ENCODE measurements at places on chromosomes 12 and 14.

- no peaks in the 10 kb centered on the region for H3K27me3 ChIP-seq
- peaks cover 58% of the 10 kb centered on the region for H3K4me1 ChIP-seq
- DNase-seq = no peak
- H3K36me3 ChIP-seq = peaks cover 3% of the 10 kb centered on the region
- H3K4me3 ChIP-seq = peak overlapping the region; percentile 8
- no peak overlapping the region for H3K27ac ChIP-seq
These were observed 24.4 kb upstream of the TC2N start for GRCh38 chr14:91891721-91892220.

GRCh38 chr12:20646239-20646827 lies 48.8 kb upstream of the SLCO1C1 start:
- no peak for DNase-seq
- no peak overlapping the region for H3K27ac ChIP-seq
- H3K4me3 ChIP-seq = no peak overlapping the region
- no peaks in the 10 kb centered on the region for H3K27me3 ChIP-seq
- H3K4me1 ChIP-seq = no peaks in the 10 kb centered on the region

- H3K36me3 ChIP-seq = no peaks in the 10 kb centered on the region
- H3K4me3 ChIP-seq = no peak overlapping the region
- no peaks in the 10 kb centered on the region for H3K4me1 ChIP-seq
- DNase-seq = no peak
These were observed 222.7 kb downstream of the ERC1 start for GRCh38 chr12:1213618-1214205.

DNA sequence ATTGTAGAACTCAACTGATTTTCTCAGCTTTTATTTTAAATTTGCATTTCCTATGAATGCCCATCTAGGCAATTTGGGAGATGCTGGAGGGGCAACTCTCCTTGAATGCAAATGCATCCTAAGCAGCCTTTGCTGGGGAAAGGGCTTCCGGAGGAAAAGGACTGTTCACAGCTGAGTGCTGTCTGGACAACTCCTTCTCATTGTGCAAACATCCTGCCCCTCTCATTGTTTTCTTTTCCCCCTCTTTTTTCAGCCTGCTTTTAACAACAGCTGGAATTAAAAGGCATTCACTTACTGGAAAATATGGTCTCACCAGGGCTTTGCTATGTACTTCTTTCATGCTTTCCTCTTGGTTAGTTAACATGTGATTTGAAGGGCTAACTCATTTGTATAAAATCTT lies 397.8 kb downstream of the FUT8 start:
- no peaks in the 10 kb centered on the region for H3K27me3 ChIP-seq
- no peaks in the 10 kb centered on the region for H3K36me3 ChIP-seq
- no peak for DNase-seq
- H3K27ac ChIP-seq = no peak overlapping the region
- no peak overlapping the region for H3K4me3 ChIP-seq

DNA sequence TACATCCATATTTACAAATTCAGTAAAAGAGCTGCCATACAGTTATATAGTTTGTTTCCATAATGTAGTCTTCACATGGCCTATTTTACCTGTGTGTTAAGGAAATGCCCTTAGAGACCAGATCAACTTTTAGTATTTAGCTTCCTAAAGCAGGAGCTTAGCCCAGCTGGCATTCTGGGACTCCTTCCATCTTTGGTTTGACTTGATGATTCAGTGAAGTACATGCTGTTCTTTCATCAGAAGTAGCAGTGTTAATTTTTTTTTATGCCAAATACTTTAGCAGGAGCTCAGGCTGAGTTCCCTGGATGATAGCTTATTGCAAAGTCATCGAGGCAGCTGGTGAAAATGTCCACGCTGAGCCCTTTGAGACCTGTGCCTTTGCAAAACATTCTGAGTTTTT lies 101.0 kb downstream of the FOXG1 start:
- no peaks in the 10 kb centered on the region for H3K27me3 ChIP-seq
- no peaks in the 10 kb centered on the region for H3K36me3 ChIP-seq
- H3K27ac ChIP-seq = no peak overlapping the region
- no peaks in the 10 kb centered on the region for H3K4me1 ChIP-seq
- H3K4me3 ChIP-seq = no peak overlapping the region

DNA sequence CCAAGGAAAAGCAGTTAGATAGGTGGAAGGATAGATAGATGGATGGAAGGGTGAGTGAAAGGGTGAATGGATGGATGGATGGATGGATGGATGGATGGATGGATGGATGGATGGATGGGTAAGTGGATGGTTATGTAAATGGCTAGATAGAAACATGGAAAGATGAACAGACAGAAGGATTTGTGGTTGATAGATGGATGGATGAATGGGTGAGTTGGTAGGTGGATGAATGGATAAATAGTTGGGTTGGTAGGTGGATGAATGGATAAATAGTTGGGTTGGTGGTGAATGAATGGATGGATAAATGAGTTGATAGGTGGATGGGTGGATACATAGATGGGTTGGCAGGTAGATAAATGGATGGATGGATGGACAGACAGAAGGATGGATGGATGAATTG lies 30.3 kb upstream of the FAM222A start:
- H3K27ac ChIP-seq = no peak overlapping the region
- H3K4me1 ChIP-seq = no peaks in the 10 kb centered on the region
- H3K36me3 ChIP-seq = no peaks in the 10 kb centered on the region
- no peak for DNase-seq
- H3K27me3 ChIP-seq = no peaks in the 10 kb centered on the region

- DNase-seq = no peak
- no peaks in the 10 kb centered on the region for H3K36me3 ChIP-seq
- no peaks in the 10 kb centered on the region for H3K4me1 ChIP-seq
- no peak overlapping the region for H3K27ac ChIP-seq
These were observed 94.2 kb upstream of the FGD4 start for GRCh38 chr12:32305163-32305562.

DNA sequence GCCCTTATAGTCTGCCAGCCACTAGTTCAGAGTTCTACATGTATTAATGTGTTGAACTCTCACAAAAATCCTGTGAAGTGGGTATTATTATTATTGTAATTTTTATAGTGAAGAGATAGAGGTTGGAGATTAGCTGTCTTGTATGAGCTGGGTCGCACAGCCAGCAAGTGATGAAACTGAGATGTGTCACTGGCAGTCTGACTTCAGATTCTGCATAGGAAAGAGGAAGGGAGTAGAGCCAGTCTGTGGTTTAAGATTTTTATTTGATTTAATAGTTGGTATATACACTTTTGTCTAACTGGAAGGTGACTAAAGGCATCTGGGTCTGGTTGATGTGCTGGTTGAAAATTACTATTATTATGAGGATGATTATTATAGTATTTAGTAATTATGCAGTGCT lies 5.8 kb upstream of the FRS2 start:
- no peak for DNase-seq
- H3K27me3 ChIP-seq = peaks cover 6% of the 10 kb centered on the region
- H3K4me1 ChIP-seq = no peaks in the 10 kb centered on the region
- H3K36me3 ChIP-seq = peaks cover 6% of the 10 kb centered on the region

DNA sequence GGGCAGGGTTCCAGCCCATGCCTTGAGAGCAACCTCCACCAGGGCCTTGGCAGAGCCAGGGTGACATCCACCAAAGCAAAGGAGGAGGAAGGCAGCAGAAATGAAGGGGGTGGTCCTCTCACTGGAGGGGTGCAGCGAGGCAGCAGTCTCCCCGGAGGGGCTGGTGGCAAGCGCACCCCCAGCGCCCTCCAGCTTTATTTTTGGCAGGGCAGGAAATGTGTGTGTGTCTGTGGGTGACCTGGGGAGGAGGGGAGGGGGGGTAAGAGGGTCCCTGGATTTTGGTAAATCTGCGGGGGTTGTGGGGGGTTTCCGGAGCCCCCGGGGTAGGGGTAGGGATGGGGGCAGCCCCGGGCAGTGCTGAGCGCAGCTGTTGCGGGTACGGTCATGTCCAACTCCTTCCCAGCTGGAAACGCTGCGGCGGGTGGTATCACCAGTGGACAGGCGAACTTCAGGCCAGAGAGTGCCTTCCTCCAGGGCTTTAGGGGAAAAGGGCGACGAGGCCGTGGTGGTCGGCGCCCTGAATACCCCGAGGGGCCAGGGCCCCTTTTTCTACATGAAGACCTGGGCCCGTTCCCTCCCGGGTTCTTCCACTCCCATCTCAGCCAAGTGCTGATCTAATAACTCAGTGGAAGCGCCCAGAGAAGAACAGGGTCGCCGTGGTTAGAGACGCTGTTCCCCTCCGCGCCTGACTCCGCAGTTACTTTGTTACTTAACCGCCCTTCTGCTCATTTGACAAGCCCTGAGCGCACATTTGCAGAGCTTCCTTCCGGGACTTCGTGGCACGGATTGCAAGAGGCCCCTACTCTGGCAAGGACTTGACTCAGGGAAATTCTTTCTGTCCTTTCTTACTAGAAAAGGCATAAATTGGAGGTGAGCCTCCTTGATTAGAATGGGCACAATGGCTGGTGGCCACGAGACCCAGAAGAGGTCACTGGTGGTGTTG lies 55.2 kb downstream of the FOS start:
- H3K27me3 ChIP-seq = peaks cover 8% of the 10 kb centered on the region
- H3K4me1 ChIP-seq = peaks cover 13% of the 10 kb centered on the region
- H3K4me3 ChIP-seq = peak overlapping the region; percentile 84
- H3K27ac ChIP-seq = peak overlapping the region; percentile 96

- no peak for DNase-seq
- no peaks in the 10 kb centered on the region for H3K27me3 ChIP-seq
- H3K4me1 ChIP-seq = no peaks in the 10 kb centered on the region
- H3K36me3 ChIP-seq = no peaks in the 10 kb centered on the region
These were observed 196.3 kb downstream of the PAX9 start for GRCh38 chr14:36857842-36858445.

DNA sequence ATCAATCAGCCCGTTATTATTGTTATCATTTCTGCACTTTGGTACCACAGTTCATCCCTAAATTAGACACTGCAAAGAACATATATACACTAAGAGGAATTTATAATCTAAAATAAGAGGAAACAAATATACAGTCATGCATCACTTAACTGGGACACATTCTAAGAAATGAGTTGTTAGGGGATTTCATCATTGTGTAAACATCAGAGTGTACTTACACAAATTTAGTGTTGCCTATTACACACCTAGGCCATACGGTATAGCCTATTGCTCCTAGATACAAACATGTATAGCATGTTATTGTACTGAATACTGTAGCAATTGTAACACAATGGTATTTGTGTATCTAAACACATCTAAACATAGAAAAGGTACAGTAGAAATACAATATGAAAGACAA lies 190.5 kb downstream of the BMP4 start:
- no peaks in the 10 kb centered on the region for H3K27me3 ChIP-seq
- H3K4me1 ChIP-seq = no peaks in the 10 kb centered on the region
- no peak overlapping the region for H3K4me3 ChIP-seq
- no peak overlapping the region for H3K27ac ChIP-seq
- DNase-seq = no peak

- no peaks in the 10 kb centered on the region for H3K36me3 ChIP-seq
- H3K4me3 ChIP-seq = no peak overlapping the region
- H3K4me1 ChIP-seq = no peaks in the 10 kb centered on the region
- peaks cover 9% of the 10 kb centered on the region for H3K27me3 ChIP-seq
These were observed 96.9 kb upstream of the TMPO start for GRCh38 chr12:98418357-98419075.

GRCh38 chr14:49212721-49213120 lies 373.5 kb downstream of the RPS29 start:
- no peaks in the 10 kb centered on the region for H3K4me1 ChIP-seq
- no peak overlapping the region for H3K4me3 ChIP-seq
- H3K27ac ChIP-seq = no peak overlapping the region
- H3K36me3 ChIP-seq = peaks cover 3% of the 10 kb centered on the region

- no peak overlapping the region for H3K4me3 ChIP-seq
- no peaks in the 10 kb centered on the region for H3K27me3 ChIP-seq
These were observed 581.2 kb downstream of the LRFN5 start for GRCh38 chr14:42187846-42188245.

- DNase-seq = no peak
- H3K4me1 ChIP-seq = no peaks in the 10 kb centered on the region
- no peak overlapping the region for H3K27ac ChIP-seq
- no peaks in the 10 kb centered on the region for H3K36me3 ChIP-seq
These were observed 746.2 kb upstream of the USP15 start for GRCh38 chr12:61514016-61514415.

GRCh38 chr12:111121840-111122239 lies 201.5 kb upstream of the MYL2 start:
- no peak overlapping the region for H3K4me3 ChIP-seq
- H3K27me3 ChIP-seq = peaks cover 61% of the 10 kb centered on the region
- no peaks in the 10 kb centered on the region for H3K36me3 ChIP-seq

DNA sequence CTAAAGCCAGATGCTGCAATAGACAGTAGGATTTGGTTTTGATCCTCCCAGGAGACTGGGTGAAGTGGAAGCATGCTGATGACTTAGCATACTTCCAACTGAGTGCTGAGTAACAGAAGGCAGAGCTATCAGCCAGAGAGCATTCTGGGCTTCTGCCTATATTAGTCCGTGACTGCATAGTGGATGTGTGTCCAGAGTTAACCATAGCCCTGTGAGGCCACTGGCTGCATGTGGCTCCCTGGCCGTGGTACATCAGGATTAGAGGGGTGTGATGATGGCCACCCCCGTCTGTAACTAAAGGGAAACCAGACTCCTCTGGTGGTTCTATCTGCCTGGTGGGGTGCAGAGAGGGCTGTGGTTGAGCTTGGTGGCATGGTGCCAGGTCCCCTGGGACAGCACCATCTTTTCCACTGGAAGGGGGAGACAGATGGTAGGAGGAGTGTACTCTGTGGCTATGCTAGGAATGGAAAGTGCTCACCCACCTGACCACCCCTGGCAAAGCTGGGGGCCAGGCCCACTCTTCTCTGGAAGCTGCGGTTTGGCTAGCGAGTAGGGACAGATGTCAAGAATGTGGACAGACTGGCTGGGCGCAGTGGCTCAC lies 27.4 kb downstream of the ABCD4 start:
- DNase-seq = no peak
- H3K36me3 ChIP-seq = no peaks in the 10 kb centered on the region
- peaks cover 26% of the 10 kb centered on the region for H3K27me3 ChIP-seq
- H3K4me1 ChIP-seq = no peaks in the 10 kb centered on the region
- H3K4me3 ChIP-seq = no peak overlapping the region

GRCh38 chr14:105055736-105056302 lies 9.4 kb downstream of the GPR132 start:
- H3K4me1 ChIP-seq = peaks cover 30% of the 10 kb centered on the region
- H3K27ac ChIP-seq = peak overlapping the region; percentile 62
- no peaks in the 10 kb centered on the region for H3K27me3 ChIP-seq
- no peak for DNase-seq

DNA sequence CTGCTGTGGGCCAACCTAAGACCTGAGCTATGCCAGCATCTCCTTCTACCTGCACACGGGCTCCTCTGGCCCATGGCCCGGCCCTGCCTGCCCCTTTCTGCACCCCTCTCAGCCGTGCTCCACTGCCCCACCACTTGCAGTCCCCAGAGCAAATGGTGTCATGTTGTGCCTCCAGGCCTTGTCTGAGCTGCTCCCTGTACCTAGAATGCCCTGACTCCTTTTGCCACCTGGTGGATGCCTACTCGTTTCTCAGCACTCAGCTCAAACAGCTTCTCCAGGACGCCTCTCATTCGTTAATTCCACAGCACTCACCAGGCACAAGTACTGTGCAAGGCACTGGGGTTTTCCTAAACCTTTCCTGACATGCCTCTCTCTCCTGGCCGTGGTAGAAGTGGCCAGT lies 63.2 kb upstream of the PNMA1 start:
- H3K36me3 ChIP-seq = peaks cover 10% of the 10 kb centered on the region
- H3K4me1 ChIP-seq = peaks cover 39% of the 10 kb centered on the region
- no peak overlapping the region for H3K27ac ChIP-seq
- no peaks in the 10 kb centered on the region for H3K27me3 ChIP-seq

GRCh38 chr14:61780125-61780524 lies 17.9 kb downstream of the SNAPC1 start:
- H3K27me3 ChIP-seq = no peaks in the 10 kb centered on the region
- H3K4me3 ChIP-seq = no peak overlapping the region
- H3K36me3 ChIP-seq = peaks cover 32% of the 10 kb centered on the region
- H3K27ac ChIP-seq = peak overlapping the region; percentile 9
- no peak for DNase-seq
